Dermis microvascular lymphatic vessel endothelial cell (primary cell): ENCODE measurements at places on chromosomes 2 and 18. TPM values are rescaled to one million over a fixed set of nuclear protein-coding genes. Genes with fewer than 3 reads are reported as not detected.

GRCh38 chr2:240811346-240812300, 8.4 kb downstream of the KIF1A start:
- DNase-seq: no peak

DNA sequence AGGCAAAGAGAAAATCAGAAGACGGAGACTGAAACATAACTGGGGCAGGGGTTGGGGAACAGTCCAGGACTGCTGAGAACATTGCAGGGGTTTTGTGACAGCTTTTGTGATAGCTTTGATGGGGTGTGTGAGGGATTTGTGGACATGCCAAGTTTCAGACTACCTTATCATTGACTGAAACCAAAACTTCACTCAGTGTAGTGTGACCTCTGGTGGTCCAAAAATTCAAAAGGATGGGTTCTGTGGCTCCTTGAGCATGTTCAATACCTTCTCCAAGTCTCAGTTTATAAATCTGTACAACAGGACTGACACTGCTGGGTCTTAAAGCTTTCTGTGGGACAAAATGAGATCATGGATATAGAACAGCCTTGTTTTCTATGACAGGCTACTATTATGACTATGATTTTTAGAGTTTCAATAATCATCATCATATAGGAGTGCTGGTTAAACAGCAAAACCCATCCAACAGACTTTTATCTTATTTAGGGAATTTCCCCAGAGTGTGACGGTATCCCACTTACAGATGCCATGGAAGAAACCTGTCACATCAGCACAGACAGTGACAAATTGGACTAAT, 259.2 kb upstream of the SLC14A2 start:
- no peak for DNase-seq

- DNase-seq: no peak
Measured at GRCh38 chr2:172420216-172420615, 7.2 kb upstream of the ITGA6 start.

The IL1RN gene
- total RNA-seq: not detected in 2 replicates

DNA sequence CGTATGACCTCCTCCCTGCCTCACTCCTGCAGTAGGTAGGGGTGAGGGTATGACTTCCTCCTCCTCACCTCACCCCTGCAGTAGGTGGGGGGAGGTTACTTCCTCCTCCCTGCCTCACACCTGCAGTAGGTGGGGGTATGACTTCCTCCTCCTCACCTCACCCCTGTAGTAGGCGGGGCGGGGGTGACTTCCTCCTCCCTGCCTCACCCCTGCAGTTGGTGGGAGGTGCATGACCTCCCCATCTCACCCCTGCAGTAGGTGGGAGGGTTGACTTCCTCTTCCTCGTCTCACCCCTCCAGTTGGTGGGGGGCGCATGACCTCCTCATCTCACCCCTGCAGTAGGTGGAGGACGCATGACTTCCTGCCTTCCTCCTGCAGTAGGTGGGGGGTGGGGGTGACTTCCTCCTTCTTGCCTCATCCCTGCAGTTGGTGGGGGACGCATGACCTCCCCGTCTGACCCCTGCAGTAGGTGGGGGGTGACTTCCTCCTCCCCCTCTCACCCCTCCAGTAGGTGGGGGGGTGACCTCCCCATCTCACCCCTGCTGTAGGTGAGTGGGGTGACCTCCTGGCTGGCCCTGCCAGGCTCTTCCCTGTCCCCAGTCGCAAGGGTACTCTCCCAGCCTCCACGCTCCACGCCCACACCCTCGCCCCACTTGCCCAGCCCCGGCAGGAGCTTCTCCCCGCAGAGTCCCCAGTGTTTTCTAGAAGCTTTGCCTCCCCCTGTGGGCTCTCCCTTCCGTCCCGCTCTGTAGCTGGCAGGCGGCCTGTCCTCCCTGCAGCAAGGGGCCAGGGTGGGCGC, 39.3 kb downstream of the TSHZ1 start:
- DNase-seq: no peak

The SMPD4 gene
- total RNA-seq: 10.4 and 15.7 TPM in 2 replicates

DNA sequence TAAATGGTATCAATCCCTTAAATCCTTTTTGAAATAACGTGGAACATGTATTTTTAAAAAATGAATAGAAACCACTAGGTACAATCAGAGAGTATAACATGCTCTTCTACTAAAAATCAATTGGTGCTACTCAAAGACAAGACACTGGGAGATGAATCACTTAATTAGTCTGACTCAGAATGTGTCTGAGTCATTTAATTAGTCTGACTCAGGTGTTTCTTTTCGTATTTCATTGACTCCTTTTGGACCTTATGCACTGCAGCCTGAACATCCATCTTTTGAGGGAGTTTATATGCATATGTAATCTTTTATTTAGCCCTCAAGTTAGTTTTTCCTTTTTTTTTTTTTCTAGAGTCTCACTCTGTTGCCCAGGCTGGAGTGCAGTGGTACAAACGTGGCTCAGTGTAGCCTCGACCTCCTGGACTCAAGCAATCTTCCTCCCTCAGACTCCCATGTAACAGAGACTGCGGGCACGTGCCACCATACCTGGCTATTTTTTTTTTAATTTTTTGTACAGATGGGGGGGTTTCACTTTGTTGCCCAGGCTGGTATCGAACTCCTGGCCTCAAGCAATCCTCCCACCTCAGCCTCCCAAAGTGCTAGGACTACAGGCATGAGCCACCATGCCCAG, 26.5 kb downstream of the PPP4R3B start:
- DNase-seq: peak; percentile 11

GRCh38 chr18:33699372-33699771, 121.4 kb downstream of the ASXL3 start:
- DNase-seq: no peak

GRCh38 chr2:219475278-219475677, 23.4 kb upstream of the GMPPA start:
- DNase-seq: no peak

The LRRC30 gene
- not detected in 2 replicates for total RNA-seq

The PTPRM gene
- total RNA-seq: 32.3 and 55.8 TPM in 2 replicates

DNA sequence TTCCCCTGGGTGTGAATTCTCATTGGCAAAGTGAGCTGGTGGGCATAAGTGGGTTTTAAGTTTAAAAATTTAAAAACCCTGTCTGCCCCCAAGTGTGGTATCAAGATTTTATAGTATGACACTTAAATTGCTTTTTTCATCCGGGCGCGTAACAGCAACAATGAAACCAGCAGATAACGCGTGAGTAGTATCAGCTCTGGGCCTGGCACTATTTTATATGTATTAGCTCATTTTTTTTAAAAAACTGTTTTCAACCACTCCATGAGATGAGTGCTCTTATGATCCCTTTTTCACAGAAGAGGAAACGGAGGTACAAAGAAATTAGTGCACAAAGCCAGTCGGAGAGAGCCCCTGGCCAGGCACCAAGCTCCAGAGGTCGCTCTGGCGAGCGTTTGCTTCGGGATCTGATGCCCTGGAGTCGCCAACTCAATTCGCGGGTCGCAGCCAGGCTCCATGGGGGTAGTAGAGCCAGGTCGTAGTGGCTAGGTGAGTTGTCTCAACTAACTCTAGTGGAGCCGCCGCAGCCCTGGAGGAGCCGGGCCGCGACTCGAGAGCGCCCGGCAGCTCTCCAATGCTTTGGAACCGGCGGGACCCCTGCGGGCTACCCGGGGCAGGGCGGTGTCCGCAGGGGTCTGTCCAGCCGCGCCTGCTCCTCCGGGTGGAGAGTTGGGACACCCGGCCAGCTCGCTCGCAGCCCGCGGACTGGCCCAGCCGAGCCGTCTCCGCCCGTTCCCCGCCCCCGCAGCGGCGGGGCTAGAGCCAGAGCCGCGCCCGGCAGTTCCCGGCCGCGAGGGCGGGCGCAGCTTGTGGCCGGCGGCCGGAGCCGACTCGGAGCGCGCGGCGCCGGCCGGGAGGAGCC, at the start of gene IL1R1:
Gene IL1R1, plus strand, starts transcription at position 777 of the 859 bp plus-strand sequence. CDS start 14,979 bp downstream, outside the sequence.
- peak; percentile 60 for DNase-seq

GRCh38 chr2:100921685-100922161, 80.4 kb upstream of the RPL31 start:
- no peak for DNase-seq

- no peak for DNase-seq
Measured at GRCh38 chr2:231646476-231646875, 53.8 kb downstream of the TEX44 start.

The PRKAG3 gene
- not detected in 2 replicates for total RNA-seq

The ABCG5 gene
- not detected in 2 replicates for total RNA-seq

GRCh38 chr2:150282771-150283371, 204.6 kb downstream of the RND3 start:
- DNase-seq: no peak

The C1D gene
- 13.0 and 16.0 TPM in 2 replicates for total RNA-seq

The ALK gene
- total RNA-seq: not detected in 2 replicates

- DNase-seq: no peak
Measured at GRCh38 chr2:212644195-212644837, 105.7 kb upstream of the ERBB4 start.

- DNase-seq: no peak
Measured at GRCh38 chr2:62471816-62472215, 34.2 kb downstream of the TMEM17 start.

- no peak for DNase-seq
Measured at GRCh38 chr2:211611061-211611518, 927.5 kb downstream of the ERBB4 start.

DNA sequence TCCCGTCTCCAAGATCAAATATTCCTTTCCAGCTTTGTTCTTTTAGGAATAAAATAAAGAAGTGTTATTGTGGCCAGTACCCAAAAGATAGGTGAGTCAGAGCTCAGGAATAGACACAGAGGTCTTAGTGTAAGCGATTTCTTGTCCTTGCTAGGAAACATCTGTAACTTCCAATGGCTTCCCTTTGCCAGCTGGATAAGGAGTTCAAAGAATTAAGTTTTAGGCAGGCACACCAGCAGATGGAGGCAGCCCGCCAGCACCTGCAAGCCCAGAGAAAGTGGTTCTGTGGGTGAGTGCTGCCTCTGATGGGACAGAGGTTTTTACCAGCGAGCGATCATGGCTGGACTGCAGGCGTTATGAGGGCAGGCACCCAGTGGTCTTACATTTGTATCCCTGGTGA, 125.4 kb downstream of the MGAT5 start:
- peak; percentile 76 for DNase-seq
